ENCODE measurements at places on chromosomes 16 and 17.

DNA sequence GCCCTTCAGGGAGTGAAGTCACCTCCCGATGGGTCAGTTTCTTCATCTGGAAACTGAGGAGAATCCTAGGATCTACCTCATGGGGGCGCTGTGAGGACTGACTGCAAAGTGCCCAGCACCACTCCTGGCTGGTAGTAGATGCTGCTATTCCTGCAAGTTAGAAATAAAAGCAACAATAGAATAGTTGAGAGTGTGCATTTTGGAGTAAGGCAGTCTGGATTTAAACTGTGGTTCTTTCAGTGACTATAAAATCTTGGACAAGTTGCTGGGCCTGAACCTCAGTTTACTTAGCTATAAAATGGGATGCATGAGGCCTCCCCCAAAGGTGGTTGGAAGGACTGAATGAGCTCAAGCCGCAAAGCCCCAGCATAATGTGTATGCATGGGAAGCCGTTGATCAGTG lies 70.6 kb downstream of the CYB5B start:
- no peak for DNase-seq

GRCh38 chr16:83674931-83675535 lies 132.7 kb upstream of the HSBP1 start:
- DNase-seq: no peak

DNA sequence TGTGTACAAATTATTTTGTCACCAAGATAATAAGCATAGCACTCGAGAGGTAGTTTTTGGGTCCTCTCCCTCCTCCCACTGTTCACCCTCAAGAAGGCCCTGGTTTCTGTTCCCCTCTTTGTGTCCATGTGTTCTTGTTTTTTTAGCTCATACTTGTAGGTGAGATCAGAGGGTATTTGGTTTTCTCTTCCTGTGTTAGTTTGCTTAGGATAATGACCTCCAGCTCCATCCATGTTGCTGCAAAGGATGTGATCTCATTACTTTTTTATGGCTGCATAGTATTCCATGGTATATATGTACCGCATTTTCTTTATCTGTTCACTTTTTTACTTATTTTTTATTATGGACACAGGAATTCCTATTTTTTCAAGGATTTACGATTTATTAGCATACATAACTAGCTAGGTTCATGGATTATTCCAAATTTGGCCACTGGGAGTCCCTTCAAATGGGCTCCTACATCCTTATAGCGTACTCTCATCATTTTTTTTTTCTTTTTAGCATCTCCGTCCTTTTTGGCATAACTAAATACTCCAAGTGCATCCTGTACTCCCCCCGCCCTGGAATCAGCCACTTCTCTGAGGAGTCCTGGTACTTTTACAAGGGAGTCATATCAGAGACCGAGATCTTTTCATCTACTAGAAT lies 7.3 kb downstream of the TADA2A start:
- DNase-seq: no peak

DNA sequence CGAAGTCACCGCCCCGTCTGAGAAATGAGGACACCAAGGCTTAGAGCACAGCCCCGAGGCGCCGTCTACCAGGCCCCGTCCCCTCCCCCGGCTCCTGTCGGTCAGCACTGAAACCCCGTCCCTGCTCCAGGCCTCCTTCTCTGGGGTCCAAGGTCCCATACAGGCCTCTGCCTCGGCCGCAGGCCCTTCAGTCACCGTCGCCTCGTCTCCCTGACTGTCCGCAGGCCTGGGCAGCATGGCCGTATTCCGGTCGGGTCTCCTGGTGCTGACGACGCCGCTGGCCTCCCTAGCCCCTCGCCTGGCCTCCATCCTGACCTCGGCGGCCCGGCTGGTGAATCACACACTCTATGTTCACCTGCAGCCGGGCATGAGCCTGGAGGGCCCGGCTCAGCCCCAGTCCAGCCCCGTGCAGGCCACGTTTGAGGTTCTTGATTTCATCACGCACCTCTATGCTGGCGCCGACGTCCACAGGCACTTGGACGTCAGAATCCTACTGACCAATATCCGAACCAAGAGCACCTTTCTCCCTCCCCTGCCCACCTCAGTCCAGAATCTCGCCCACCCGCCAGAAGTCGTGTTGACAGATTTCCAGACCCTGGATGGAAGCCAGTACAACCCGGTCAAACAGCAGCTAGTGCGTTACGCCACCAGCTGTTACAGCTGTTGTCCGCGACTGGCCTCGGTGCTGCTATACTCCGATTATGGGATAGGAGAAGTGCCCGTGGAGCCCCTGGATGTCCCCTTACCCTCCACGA lies 617 bp downstream of the COASY start:
- no peak for DNase-seq

GRCh38 chr16:524274-525040 lies 3.1 kb upstream of the CAPN15 start:
- DNase-seq: no peak

- no peak for DNase-seq
Measured at GRCh38 chr16:75112734-75113491, 3.7 kb downstream of the LDHD start.

DNA sequence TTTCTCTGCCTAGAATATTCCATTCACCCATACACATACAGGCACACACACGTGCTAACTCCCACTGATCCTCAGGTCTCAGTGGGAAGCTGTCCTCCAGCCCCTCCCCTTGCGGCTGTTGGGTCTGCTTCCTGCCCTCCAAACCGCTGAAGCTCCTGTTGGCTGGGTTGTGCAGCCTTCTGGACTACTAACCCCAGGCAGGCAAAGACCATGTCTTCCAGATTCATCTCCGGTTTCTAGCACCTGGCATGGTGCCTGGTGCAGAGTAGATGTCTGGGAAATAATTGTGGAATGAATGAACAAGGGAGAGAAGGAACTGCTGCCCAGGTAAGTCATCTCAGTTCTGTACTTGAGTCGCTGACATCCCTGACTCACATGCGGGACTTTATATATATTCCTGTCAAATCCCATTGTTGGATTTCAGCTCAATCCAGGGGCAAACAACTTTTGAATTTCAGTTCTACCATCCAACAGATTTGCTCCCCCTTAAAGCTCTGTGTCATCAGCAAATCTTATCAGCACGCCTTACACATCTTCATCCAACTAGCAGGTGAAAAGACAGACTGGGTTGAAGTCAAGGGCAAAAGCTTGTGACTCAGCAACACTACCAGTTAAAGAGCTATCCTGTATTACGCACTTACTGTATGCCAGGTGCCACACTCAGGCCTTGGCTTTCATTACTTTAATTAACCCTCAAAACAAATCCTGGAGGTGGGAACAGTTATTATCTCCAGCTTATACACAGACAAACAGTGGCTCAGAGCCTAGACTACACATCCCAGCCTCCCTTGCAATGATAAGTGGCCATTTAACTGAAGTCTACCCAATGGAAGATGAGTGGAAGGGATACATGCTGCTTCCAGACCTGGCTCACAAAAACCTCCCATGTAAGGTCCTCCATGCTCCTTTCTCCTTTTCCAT lies 51.1 kb downstream of the SRCIN1 start:
- no peak for DNase-seq
